ENCODE measurements at places on chromosomes 13 and 19. TPM values are rescaled to one million over a fixed set of nuclear protein-coding genes. Genes with fewer than 3 reads are reported as not detected.

- no peak overlapping the region for H3K4me3 ChIP-seq
- H3K36me3 ChIP-seq, result no peaks in the 10 kb centered on the region
- peaks cover 3% of the 10 kb centered on the region for H3K4me1 ChIP-seq
Measured at GRCh38 chr13:75395066-75395465, 86.9 kb downstream of the TBC1D4 start.

GRCh38 chr13:72643311-72643989 lies 84.0 kb downstream of the MZT1 start:
- H3K36me3 ChIP-seq, result no peaks in the 10 kb centered on the region
- H3K27ac ChIP-seq, result no peak overlapping the region
- no peak overlapping the region for H3K4me3 ChIP-seq
- no peaks in the 10 kb centered on the region for H3K4me1 ChIP-seq
- H3K27me3 ChIP-seq, result peaks cover 7% of the 10 kb centered on the region
- DNase-seq, result no peak

DNA sequence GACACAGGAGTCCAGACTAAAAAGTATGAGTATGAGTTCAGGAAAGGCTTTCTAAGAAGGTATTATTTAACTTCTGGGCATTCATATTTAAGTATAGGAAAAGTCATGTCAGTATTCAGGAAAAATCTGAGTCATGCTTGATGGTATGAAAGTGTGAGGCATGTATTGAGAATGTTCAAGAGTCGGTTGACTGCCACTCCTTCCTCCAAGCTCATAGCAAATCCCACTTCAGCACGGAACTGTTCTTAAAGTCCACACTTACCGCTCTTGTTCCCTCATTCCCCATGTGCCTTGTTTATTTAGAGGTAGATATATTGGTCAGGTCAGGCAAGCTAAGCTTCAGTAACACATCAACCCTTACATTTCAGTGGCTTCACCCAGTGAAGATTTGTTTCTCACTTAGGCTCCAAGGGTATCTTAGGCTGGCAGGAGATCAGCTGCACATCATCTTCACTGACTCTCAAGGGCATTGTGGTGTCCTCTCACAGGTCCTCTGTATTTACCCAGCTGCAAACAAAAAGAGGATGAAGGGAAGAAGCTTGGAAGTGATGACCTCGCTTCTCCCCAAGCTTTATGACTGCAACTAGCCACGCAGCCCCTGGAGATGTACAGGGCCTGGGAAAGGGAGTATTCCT lies 1189.2 kb downstream of the EFNB2 start:
- H3K27me3 ChIP-seq, result no peaks in the 10 kb centered on the region
- no peaks in the 10 kb centered on the region for H3K36me3 ChIP-seq
- no peaks in the 10 kb centered on the region for H3K4me1 ChIP-seq

Gene C1QTNF9
- total RNA-seq, result not detected

DNA sequence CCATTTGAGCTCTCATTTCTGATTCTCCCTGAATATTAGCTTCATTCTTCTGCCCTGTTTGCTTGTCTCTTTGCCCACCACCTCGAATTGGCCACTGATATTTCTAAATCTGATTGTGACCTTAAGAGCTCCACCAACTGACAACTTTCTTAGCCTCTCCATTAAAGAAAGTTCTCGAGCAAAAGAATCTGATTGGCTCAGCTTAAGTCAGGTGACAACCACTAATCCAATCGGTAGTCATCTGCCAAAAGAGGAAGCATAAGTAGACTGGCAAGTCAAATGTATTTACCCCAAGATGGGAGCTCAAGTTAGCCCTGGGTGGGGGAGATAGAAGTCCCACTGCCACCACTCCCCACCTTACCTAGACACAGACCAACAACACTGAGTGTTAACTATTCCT lies 41.5 kb downstream of the NOTCH3 start:
- H3K36me3 ChIP-seq, result no peaks in the 10 kb centered on the region
- DNase-seq, result no peak
- H3K27ac ChIP-seq, result no peak overlapping the region
- peaks cover 12% of the 10 kb centered on the region for H3K27me3 ChIP-seq
- no peak overlapping the region for H3K4me3 ChIP-seq

Gene FCAR
- not detected for total RNA-seq

DNA sequence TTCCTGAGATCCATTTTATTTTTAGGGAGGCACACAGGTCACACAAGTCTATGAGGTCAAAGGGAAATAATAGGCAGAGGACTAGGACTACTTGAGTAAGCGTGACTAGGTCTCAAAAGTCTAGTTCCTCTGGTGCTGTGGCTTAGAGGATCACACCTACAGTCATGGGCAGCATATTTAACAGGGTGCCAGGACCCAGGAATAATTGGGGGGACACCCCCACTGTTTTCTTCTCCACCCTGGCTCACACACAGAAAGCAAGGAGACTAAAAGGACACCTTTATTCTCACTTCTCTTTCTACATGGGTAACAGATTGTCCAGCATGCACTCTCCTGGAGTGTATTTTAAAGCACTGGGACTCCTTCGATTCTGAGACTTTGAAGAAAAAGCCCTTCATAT lies 26.2 kb downstream of the OXGR1 start:
- peaks cover 19% of the 10 kb centered on the region for H3K36me3 ChIP-seq
- H3K4me3 ChIP-seq, result no peak overlapping the region
- no peak for DNase-seq

- H3K27me3 ChIP-seq, result peaks cover 45% of the 10 kb centered on the region
- H3K4me1 ChIP-seq, result peaks cover 16% of the 10 kb centered on the region
- no peak overlapping the region for H3K27ac ChIP-seq
- no peak for DNase-seq
- peaks cover 6% of the 10 kb centered on the region for H3K36me3 ChIP-seq
Measured at GRCh38 chr19:30228835-30229524, 143.2 kb upstream of the ZNF536 start.

DNA sequence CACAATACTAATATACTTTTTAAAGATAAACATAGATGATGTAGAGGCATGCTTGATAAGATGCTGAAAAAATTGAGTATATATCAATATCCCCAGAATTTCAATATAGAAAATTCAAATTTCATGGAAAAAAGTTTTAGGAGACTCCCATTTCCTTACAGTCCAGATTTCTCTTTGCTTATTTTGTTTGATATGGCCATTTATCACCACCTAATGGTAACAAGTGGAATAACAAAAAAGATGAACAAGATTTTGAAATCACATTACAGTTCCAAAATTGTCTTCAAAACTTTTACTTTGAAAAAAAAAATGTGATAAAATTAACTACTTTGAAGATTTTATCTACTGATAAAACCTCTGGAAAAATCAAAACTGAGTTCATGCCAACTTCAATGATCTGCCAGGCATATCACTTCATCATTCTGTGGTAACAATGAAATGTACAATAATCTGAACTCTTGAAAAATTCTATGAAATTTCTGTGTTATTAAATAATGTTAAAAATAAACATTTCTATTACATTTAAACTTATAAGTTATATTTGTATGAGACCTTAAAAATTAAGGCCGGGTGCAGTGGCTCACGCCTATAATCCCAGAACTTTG lies 17.5 kb downstream of the MIPEP start:
- no peaks in the 10 kb centered on the region for H3K4me1 ChIP-seq
- no peaks in the 10 kb centered on the region for H3K36me3 ChIP-seq
- DNase-seq, result no peak
- H3K4me3 ChIP-seq, result no peak overlapping the region
- H3K27me3 ChIP-seq, result no peaks in the 10 kb centered on the region

- H3K27ac ChIP-seq, result peak overlapping the region; percentile 54
- peaks cover 15% of the 10 kb centered on the region for H3K27me3 ChIP-seq
- peaks cover 9% of the 10 kb centered on the region for H3K36me3 ChIP-seq
- H3K4me1 ChIP-seq, result peaks cover 10% of the 10 kb centered on the region
Measured at GRCh38 chr19:44050740-44051649, 841 bp upstream of the ZNF223 start.

DNA sequence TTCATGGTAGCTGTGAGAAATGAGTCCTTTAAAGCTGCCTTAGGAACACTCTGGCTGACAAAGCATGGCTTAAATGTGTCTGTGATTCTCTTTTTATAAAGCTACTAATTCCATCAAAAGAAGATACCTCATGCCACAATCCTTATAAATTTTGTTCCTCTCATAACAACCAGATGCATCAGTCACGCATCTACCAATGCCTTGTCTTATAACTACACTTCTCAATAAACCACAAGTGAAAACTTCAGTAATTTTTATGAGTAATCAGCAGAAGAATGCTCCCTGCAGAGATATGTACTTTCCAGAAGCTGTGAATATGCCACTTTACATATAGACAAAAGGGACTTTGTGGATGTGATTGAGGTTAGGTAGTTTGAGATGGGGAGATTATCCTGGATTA lies 147.8 kb downstream of the SUCLA2 start:
- no peaks in the 10 kb centered on the region for H3K4me1 ChIP-seq
- H3K27ac ChIP-seq, result no peak overlapping the region
- DNase-seq, result no peak
- no peak overlapping the region for H3K4me3 ChIP-seq

DNA sequence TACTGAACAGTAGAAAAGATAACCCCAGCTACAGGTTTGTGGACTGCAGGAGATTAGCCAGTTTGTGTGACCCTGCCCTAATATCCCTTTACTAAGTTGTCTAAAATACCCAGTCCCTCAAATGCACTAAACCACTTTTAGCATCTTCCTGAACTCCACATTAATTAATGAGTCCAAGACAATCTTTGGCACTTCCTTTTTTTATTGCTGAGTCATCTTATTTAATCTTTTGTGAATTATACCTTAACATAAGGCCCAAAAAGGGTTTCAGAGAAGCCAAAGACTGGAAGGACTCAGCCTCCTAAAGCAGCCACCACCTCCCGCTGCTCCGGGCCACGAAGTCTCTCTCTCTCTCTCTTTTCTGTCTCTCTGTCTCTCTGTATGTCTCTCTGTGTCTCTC lies 48.8 kb upstream of the PDCD5 start:
- H3K27ac ChIP-seq, result no peak overlapping the region
- no peak for DNase-seq
- H3K27me3 ChIP-seq, result no peaks in the 10 kb centered on the region
- no peaks in the 10 kb centered on the region for H3K4me1 ChIP-seq
- H3K36me3 ChIP-seq, result no peaks in the 10 kb centered on the region

GRCh38 chr13:32587011-32587810 lies 959 bp downstream of the PDS5B start:
- no peaks in the 10 kb centered on the region for H3K36me3 ChIP-seq
- peak; percentile 76 for DNase-seq
- peak overlapping the region; percentile 97 for H3K27ac ChIP-seq
- peak overlapping the region; percentile 90 for H3K4me3 ChIP-seq

Gene ZNF738
- 9.7 TPM for total RNA-seq

Gene RFX1
- 13.4 TPM for total RNA-seq

Gene C19orf38
- 12.0 TPM for total RNA-seq

DNA sequence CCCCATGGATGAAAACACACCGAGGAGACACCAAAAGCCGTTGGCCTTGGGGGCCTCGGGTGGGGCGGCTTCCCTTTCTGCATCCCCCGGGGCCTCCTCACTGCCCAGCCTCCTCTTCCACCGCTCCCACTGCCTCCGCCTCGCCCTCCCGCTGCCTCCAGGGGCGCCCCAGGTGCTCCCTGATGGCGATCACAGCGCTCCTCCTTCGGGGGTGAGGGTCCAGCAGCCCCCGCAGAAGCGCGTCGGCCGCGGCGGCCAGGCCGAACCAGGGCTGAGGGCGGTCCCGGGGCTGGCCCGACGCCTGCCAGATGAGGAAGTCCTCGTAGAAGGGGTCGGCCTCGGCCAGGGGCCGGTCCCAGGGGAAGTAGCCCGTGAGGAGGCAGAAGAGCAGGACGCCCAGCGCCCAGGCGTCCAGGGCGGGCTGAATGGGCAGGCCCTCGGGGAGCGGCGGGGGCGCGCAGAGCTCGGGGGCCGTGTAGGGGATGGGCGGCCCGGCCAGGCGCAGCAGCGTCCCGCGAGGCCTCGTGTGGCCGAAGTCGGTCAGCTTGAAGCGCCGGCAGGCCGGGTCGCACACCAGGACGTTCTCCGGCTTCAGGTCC lies 7.2 kb downstream of the SBK2 start:
- no peaks in the 10 kb centered on the region for H3K36me3 ChIP-seq
- H3K4me3 ChIP-seq, result no peak overlapping the region
- no peaks in the 10 kb centered on the region for H3K4me1 ChIP-seq
- H3K27ac ChIP-seq, result no peak overlapping the region
- H3K27me3 ChIP-seq, result no peaks in the 10 kb centered on the region
- DNase-seq, result no peak

- peaks cover 1% of the 10 kb centered on the region for H3K27me3 ChIP-seq
- no peak for DNase-seq
- H3K4me1 ChIP-seq, result peaks cover 1% of the 10 kb centered on the region
- H3K4me3 ChIP-seq, result no peak overlapping the region
Measured at GRCh38 chr19:55590617-55591016, 8.7 kb downstream of the FIZ1 start.

GRCh38 chr19:2426611-2427428 lies 566 bp downstream of the TIMM13 start:
- no peaks in the 10 kb centered on the region for H3K27me3 ChIP-seq
- DNase-seq, result no peak
- H3K4me1 ChIP-seq, result peaks cover 6% of the 10 kb centered on the region
- H3K4me3 ChIP-seq, result peak overlapping the region; percentile 91
- H3K27ac ChIP-seq, result peak overlapping the region; percentile 93
- H3K36me3 ChIP-seq, result no peaks in the 10 kb centered on the region

DNA sequence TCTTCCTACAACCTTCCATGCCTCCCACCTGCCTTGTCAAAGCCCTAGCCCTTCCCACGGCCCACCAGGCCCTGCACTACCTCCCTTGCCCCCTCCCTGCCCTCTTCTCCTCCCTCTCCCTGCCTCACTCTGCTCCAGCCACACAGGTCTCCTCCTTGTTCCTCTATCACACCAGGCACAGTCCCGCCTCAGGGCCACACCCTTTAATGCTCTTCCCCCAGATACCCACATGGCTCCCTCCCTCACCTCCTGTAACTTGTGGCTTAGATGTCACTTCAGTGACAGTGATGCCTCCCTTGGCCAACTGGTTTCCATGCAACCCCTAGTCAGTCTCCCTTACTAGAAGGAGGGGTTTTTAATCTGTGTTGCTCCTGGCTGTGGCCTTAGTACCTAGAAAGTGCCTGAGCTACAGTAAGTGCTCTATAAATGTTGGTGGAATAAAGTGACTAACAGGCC lies 1.3 kb downstream of the SIRT6 start:
- DNase-seq, result no peak
- no peaks in the 10 kb centered on the region for H3K27me3 ChIP-seq
- H3K36me3 ChIP-seq, result peaks cover 5% of the 10 kb centered on the region

- peaks cover 4% of the 10 kb centered on the region for H3K36me3 ChIP-seq
- no peak overlapping the region for H3K27ac ChIP-seq
- H3K27me3 ChIP-seq, result peaks cover 58% of the 10 kb centered on the region
- no peak for DNase-seq
- no peak overlapping the region for H3K4me3 ChIP-seq
Measured at GRCh38 chr13:45621950-45622349, 6.4 kb upstream of the ERICH6B start.

GRCh38 chr13:76813000-76813691 lies 73.1 kb downstream of the KCTD12 start:
- no peak overlapping the region for H3K27ac ChIP-seq
- no peak for DNase-seq
- H3K4me1 ChIP-seq, result no peaks in the 10 kb centered on the region
- H3K36me3 ChIP-seq, result no peaks in the 10 kb centered on the region

- DNase-seq, result no peak
- peak overlapping the region; percentile 24 for H3K27ac ChIP-seq
- H3K36me3 ChIP-seq, result peaks cover 12% of the 10 kb centered on the region
- H3K27me3 ChIP-seq, result no peaks in the 10 kb centered on the region
Measured at GRCh38 chr13:45142440-45143345, 22.4 kb downstream of the GTF2F2 start.

Gene ZNF677
- total RNA-seq, result 2.2 TPM

Measured in natural killer cell treated with Interleukin-12 subunit alpha and Interleukin-12 subunit beta and Interleukin-15 and Interleukin-18, amount 100 ng/mL, for 72 hours (primary cell).